Activated T-helper 17 cell treated with anti-CD3 and anti-CD28 coated beads, Interleukin-2, amount 50 U/mL, for 72 hours (primary cell): ENCODE measurements at places on chromosomes 12 and 14. TPM values are rescaled to one million over a fixed set of nuclear protein-coding genes. Genes with fewer than 3 reads are reported as not detected.

ISM2 gene
- 0.21 TPM for total RNA-seq

CAPZA3 gene
- not detected for total RNA-seq

MYO1H gene
- total RNA-seq, result not detected

TBX3 gene
- total RNA-seq, result not detected

ADAMTS20 gene
- 0.05 TPM for total RNA-seq

KRT5 gene
- total RNA-seq, result not detected

ALDH1L2 gene
- 2.8 TPM for total RNA-seq

CFAP54 gene
- 0.61 TPM for total RNA-seq

SOCS2 gene
- total RNA-seq, result 29.4 TPM

ITGB7 gene
- 183 TPM for total RNA-seq

GRIN2B gene
- total RNA-seq, result 0.26 TPM

LMO3 gene
- total RNA-seq, result not detected

FGD4 gene
- 0.32 TPM for total RNA-seq

DCN gene
- not detected for total RNA-seq

GRCh38 chr12:18719922-18720510 is 17.8 kb downstream of the PLCZ1 start:
- ATAC-seq, result no peak

GRCh38 chr12:24814379-24815113 is 134.4 kb downstream of the BCAT1 start:
- peak; percentile 47 for ATAC-seq

- no peak for ATAC-seq
These were observed 50.3 kb downstream of the IFT81 start for GRCh38 chr12:110174373-110174996.

- ATAC-seq, result no peak
These were observed 214.9 kb upstream of the HMGA2 start for GRCh38 chr12:65609359-65609771.

GRCh38 chr14:106842687-106843086 is 1316.3 kb downstream of the TMEM121 start:
- ATAC-seq, result no peak

GRCh38 chr12:107521826-107522355 is 163.7 kb upstream of the PWP1 start:
- no peak for ATAC-seq

DNA sequence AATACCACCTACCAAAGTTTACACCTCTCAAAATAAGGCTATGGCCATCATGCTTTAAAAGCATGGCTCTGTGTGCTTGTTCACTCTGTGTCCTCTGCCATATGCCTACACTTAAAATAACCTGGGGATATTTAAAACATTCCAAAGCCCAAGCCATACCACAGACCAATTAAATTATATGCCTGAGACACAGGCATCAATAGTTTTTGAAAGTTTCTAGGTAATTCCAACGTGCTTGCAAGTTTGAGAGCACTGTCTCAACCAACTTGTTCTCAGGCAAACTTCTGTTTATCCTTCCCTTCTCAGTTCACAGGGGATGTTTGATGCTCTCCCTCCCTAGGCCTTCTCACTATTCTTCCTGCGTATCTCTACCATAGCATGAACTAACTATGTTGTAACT is 3.4 kb upstream of the FRMD6 start:
- ATAC-seq, result no peak

DNA sequence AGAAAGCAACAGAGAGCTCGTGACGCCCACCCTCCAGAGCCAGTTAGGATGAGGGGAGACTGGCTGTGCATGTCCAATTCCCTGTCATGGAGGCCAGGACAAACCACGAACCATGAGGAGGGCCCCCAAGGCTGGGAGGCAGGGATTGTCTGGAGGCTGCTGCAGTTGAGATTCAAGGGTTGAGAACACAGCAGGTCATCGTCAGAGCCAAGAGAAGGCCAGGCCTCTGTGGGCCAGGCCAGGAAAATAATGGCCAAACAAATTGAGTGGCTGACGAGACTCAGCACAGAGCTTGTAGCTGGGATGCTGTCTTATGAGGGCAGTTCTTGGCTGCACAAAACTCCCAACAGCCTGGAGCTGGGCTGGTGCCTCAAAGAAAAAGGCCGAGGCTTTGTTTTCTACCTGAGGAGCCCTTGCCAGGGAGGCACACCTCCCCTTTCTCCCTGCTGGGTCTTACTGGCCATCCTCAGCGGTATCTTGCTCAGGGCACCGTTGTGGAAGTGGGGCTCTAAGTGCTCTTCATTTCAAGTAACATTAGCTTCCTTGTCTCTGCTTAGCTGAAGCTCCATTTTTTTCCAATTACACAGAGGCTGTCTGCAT is 665.9 kb downstream of the BCL11B start:
- no peak for ATAC-seq

DNA sequence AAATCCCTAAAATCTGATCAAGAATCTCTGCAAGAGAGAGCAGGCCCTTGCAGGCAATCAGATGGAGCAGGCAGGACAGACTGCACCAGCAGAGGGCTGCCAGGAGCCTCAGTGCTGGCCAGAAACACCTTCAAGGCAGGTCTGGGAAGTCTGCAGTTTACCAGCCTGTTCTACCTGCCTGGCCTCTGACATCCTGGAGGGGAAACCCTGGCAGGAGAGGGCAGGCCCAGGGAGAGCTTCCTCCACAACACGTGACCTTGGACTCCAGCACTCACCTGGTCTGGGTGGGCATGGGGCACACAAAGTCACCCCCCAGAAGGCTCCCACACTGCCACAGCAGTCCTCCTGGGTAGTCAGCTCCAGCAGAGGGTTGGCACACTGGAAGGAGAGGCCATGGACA is 56.0 kb downstream of the ISCA2 start:
- peak; percentile 24 for ATAC-seq

GRCh38 chr14:61911574-61911973 is 149.4 kb downstream of the SNAPC1 start:
- no peak for ATAC-seq

GRCh38 chr12:40551466-40551865 is 140.8 kb upstream of the CNTN1 start:
- ATAC-seq, result no peak

DNA sequence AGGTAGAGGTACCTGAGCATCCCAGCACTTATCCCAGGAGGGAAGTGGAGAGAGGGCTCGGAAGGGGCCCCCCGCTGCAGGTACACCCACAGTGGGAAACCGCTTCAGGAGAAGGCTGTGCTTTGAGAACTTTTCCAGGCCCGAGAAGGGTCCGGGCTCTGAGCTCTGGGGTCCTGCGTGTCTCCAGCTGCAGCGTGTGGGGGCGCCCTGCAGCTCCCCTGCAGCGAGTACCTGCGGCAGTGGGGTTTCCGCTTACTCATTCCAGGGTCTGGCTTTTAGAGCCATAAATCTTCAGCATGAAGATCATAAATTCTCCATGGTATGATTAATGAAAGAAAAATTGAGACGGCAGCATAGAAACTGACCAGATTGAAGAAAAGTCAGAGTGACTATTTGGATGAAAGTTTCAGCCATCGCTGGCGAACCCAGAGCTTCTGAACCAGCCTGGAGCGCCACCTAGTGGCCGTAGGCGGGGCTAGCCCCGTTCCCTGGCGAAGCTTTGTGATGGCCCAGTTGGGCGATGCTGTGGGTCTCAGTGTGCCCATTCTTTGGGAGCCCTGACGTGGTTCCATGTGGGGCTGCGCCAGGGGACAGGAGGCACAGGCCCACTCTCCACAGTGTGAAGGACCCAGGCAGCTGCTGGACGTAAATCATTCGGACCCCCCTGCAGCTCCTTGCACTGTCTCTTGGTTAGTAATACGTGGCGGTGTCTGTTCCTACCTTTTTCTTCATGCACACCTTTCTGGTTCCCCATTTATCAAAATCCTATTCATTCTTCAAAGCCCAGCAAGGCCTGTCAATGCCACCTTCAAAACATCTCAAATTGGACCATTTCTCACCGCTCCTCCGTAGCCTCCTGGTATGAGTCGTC is 198.2 kb downstream of the TSPAN9 start:
- ATAC-seq, result peak; percentile 79

DNA sequence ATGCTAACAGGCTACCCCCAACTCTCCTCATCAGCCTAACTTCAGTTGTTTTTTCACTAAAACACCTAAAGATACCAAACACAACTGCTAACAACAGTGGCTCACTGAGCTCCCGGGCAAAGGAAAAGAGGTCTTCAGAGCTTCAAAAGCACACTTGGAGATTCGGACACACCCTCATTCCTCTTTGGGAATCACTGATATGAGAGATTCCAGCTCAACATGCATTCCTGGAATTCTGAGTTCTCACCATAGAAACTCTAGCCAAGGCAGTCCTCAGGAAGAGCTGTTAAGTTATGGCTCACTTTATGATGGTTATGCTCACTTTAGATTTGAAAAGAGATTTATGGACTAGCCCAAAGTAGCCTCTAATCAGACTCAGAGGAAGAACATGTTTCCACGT is 40.1 kb downstream of the STXBP6 start:
- no peak for ATAC-seq

GRCh38 chr14:35333264-35333730 is 41.1 kb downstream of the PSMA6 start:
- ATAC-seq, result peak; percentile 13

DNA sequence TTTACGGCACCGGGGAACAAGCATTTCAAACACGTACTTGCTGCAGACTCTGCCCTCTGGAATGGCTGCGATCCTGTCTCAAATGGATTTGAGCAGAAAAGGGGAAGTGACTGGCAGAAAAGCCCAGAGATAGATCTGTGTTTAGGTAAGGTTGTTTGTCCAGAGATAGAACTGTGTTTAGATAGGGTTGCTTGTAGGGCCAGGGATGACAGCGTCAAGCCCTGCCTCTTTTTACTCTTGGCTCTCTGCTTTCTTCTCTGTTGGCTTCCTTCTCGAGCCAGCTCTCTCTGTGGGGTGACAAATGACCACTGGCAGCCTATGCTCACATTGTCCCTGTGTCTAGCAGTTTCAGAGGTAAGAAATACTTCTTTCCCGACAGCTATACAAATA is 11.4 kb downstream of the DGLUCY start:
- ATAC-seq, result no peak

DNA sequence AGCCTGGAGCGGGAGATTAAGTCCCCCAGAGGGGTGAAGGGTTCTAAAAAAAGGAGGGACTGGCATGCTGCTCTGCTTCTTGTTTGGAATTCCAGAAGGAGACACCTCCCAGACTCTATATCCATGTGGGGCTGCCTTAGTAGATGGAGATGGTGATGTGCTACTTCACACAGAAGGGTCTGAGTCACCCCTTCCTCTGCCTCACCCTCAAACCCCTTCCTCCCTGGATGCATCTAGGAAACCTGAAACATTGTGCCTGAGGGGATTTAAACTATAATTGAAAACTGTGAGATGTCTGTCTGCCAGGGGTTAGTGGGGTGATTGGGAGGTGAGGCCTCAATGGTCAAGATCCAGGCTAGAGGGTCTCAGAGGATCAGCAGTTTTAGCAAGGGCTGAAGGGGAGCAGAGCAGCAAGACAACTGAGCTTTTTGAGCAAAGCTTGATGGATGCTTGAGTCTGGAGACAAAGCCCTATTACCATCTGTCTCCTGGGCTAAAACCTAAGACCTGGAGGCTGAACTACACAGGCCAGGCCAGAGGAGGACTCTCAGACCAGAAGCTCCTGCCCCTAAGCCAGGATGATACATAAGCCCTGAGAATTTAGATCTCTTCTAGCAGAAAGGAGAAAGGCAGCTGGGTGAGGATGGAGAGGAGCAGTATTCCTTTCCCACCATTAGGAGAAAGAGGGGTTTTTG is 314.7 kb upstream of the ATP2B1 start:
- no peak for ATAC-seq

DNA sequence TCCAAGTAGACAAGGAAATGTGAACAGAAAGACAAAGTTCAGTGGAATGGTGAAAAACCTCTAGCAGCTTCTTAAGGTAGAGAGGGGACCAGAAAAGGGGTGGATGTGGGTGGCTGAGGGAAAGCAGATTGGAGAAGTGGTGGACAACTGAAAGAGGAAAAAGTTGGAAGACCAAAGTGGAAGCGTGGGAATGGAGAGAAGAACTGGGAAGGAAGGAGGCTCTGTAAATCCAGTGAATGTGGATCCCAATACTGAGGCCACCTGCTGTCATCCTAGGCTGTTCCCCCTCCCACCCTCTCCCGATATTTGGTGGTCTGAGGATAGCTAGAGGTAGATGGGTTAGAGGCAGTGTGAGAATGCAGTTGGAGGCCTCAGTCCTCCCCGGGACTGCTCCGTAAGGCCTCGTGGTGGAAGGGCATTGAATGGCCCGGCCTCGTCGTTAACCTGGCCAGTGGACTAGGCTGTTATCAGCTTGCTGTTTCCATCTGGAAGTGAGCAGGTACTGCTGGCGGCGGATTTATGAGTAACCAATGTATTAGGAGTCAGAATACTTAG is 822 bp upstream of the POU6F1 start:
- ATAC-seq, result no peak

GRCh38 chr14:80215081-80215480 is 3.8 kb upstream of the DIO2 start:
- no peak for ATAC-seq

DNA sequence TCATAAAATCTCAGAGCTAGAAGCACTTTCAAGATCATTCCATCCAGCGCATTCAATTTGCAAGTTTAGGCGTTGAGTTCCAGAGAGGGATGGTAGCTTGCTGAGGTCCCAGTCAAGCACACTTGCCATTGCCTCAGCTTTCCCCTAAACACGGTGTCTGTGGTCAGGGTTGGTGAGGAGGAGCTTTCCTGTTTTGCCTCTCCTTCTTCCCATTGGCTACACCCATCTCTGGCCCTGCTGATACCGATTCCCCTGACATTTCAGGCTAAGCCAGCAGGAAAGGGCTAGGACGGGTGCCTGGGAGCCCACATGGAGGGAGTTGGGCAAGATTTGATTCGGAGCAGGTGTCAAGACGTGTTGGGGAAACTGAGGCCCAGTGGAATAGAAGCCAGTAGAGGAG is 9.1 kb downstream of the NFATC4 start:
- no peak for ATAC-seq

GRCh38 chr12:108289350-108290161 is 49.6 kb downstream of the CMKLR1 start:
- ATAC-seq, result no peak

- no peak for ATAC-seq
These were observed 154.9 kb upstream of the AMIGO2 start for GRCh38 chr12:47234576-47235141.

- ATAC-seq, result no peak
These were observed 51.8 kb upstream of the JDP2 start for GRCh38 chr14:75375983-75376382.

DNA sequence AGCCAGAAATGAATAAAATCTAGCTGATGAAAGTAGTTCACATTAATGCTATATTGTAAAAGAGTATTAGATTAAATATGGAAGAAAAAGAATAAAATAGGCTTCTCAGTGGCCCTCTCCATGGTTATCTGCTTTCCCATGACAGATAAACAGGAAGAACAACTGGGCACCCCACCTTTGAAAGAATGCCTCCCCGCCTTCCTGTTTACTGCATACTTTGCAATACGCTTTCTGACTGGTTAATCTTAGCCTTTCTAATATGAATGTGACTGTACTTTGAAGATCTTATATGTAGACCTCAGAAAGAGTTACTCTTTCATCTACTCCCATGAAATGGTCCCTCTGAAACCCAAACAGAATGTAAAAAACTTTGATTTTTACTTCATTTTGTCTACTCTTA is 34.1 kb upstream of the DAAM1 start:
- ATAC-seq, result peak; percentile 47

DNA sequence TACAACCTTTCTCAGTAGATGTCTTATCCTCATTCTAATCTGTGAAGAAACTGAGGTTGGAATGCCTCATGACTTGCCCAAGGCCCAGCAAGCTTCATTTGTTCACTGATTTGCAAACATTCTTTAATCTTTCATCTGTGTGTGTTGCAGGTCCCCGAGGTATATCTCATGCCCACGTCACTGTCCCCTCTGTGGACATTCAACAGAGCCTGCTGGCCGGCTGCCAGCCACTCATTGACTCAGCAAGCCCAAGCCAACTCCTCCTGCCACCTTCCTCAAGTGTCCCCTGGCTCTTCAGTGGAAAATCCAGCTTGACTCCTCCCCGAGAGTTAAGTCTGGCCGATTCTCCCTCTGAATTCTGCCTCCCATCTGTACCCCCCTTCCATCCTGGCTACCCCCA is 1.9 kb upstream of the DCAF4 start:
- ATAC-seq, result no peak
